GM03348 (cell line): ENCODE measurements at places on chromosomes 12 and 14.

DNA sequence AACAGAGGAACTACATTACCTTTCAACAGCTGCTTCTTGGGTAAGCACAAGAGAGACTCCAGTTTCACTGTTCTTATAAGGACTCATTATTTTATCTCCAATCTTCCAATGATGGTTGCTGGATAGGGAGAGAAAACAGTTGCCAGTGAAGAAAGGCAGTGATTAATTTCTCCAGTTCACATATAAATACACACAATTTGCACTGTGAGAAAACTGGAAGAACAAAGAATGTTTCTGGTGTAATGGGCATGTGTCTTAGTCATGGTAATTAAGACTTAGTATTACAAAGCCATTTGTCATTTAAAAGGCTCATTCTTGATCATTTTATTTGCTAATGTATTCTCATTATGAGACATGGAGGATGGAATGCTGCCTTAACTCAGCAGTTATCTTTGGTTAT is 78.0 kb upstream of the FAR2 start:
- DNase-seq: no peak

- DNase-seq: no peak
Observed at GRCh38 chr12:124482901-124483799, 84.3 kb downstream of the NCOR2 start.

DNA sequence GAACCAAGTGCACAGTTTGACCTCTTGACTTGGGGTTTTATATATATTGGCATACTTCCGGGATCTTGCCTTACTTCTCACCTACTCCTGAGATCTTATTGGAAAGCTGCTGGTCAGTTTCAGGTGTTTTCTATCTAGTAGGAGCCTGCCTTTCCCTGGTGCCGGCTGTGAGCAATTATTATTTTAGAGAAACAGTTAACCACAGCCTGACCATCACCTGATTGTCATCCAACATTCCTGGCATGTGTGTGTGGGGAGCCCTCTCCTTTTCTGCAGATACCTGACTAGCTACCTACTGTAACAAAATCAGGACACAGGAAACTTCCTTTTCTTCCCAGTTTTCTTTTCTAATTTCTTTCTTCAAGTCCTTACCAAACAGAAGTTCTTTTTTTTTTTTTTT is 220.4 kb downstream of the ATP23 start:
- DNase-seq: no peak

DNA sequence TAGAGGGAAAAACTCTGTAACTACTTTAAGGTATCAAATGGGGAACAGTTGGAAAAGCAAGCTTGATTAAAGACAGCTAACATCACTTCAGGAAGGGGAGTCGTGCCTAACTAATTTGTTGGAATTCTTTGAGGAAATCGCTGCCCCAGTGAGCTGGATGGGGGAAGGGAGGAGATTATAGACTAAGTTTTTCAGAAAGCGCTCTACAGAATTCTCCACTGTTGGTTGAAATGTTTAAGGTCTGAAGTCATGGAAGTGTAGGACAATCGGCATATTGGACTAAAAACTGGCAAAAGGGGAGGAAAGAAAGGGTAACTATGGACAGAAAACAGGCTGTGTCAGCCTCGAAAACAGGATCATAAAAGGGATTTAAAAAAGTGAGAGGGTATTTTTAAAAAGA is 229.9 kb upstream of the HMGA2 start:
- peak; percentile 12 for DNase-seq

DNA sequence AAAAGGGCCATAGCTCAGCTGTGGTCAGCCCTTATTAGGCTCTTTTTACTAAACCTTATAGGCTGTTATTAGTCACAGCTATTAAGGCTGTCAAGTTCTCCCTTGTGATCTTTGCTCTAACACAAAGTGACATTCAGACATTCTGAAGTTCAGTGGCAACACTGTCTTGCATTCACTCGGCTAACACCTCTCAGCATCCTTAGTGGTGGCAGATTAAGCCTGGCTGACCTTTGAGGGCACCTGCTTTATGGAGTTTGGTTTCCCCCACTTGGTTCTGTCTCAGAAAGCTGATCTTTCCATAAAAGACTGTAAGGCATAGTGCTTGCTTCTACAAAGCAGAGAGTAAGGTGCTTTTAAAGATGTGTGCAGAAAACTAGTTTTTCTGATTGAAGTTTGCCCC is 677.4 kb upstream of the TMEM132C start:
- no peak for DNase-seq

GRCh38 chr12:66733839-66734238 is 55.0 kb upstream of the GRIP1 start:
- DNase-seq: no peak

DNA sequence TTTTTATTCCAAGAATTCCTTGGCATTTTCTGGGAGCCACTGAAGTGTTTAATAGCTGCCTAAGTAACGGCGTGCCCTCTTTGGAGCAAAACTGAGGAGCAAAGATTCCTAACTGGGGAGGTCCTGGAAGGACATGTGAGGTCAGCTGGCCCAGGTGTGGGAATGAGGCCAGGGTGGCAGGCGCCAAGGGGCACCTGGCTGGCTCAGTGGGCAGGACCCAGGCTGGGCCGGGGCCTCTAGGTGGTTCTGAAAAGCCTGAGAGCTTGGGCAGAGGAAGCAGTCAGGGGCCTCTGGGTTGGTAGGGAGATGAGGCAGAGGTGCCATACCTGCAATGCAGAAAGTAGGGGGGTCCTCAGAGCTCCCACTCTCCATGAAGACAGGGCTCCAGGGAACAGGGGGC is 27.1 kb upstream of the DIO3 start:
- no peak for DNase-seq

DNA sequence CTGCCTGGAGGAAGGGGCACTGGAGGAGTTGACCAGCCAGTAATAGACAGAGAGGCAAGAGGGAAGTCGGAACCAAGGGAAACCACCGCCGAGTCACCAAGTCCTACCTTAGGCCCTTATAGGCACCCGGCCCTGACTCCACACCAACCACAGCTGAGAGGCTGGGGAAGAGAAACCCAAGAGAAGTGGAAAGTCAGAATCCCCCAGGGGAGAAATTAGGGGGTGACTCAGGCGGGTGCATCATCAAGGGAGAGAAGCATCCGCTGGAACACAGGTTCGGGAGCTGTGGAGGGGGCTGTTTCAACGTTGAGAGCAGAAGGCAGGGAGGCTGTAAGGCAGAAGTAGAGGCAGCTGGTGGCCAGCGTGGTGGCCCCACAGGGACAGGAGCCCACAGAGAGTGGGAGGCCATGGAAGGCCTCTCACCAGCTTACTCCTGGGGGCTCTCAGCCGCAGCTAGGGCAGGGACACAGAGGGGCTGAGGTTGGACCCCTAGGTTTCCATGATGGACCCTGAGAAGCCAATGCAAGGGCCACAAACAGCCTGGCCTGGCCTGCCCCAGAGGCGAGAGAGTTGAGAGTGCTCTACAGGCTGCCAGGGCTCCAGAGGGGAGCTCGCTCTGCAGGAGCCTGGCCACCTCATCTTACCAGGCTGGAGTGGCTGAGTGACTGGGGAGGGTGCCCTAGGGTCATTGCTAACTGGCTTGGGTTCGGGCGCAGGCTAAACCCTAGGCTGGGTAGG is 1.4 kb upstream of the TRMT61A start:
- peak; percentile 54 for DNase-seq

- no peak for DNase-seq
Observed at GRCh38 chr12:129676411-129676810, 227.4 kb downstream of the TMEM132D start.

GRCh38 chr14:22552001-22552826 is 36.8 kb downstream of the DAD1 start:
- no peak for DNase-seq

DNA sequence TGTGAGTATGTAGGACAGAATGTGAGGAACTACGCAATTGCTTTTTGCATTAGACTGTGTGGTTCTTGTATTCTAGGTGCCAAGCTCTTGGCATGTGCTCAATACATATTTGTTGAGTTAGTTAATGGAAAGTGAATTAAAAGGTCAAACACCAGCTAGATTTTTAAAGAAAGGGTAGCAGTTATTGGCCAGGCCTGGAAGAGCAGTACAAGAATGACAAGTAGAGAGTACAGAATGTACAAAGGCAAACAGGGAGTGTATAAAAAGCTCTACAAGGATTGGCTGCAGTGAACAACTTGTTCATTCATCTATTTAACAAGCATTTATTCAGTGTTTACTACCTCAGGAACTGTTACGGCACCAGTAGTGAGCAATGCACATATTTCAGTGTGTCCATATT is 854.0 kb upstream of the SEL1L start:
- DNase-seq: no peak

DNA sequence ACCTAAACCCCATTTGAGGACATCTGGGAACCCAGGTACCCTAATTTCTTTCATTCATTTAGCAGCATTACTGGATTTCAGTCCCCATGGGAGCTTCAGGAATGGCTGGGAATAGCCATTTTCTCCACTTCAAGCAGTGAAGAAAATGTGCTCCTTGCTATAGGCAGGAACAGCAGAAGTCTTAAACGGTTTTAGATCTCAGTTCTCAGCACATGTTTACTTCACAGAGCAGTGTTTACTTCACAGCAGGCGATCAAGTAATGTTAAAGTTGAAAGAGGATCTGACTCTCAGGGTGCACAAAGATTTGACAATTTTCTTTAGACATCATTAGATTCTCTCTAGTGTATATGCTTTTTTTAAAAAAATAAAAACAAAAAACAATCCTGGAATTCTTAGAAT is 109.3 kb downstream of the TBC1D30 start:
- no peak for DNase-seq

DNA sequence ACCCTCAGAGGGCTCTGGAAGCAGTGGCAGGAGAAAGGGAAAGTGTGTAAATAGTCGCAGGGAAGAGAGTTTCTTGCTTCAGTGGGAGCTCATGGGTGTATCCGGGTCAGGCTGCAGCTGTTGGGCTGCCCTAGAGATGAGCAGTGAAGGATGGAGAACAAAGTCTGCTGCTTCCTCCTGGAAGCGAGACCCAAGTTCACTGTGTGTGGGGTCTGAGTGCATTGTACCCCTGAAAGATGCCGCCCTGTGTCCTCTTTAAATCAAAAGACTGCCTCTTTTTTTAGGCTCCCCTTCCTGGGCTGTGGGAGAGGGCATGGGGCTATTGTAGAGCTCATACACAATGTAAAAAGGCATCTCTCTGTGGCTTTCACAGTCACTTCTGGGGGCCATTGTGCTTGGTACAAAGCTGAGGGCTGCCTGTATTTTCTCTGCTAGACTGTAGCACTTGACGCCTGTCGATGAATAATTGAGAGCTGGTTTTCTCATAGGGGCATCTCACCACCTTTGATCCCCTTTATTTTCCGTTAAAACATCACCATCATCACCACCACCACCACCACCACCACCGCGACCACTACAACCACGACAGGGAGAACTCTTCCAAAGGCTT is 16.7 kb downstream of the CHST11 start:
- DNase-seq: no peak

DNA sequence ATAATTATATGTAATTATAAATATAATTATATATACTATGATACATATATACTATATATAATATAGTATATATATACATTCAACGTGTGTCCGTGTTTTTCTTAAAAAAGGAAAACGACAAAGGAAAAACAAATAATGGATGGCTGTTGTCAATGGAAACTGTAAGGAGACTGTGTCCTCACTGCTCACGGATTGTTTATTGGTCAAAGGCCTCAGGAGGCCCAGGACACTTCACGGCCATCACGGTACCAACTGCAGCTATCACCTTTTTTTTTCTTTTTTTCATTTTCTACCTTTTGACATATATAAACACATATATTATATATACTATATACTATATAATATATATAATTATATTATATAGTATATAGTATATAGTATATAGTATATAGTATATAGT is 113.4 kb downstream of the SPTSSA start:
- DNase-seq: no peak

- peak; percentile 53 for DNase-seq
Observed at GRCh38 chr12:98416845-98417244, 98.5 kb upstream of the TMPO start.

GRCh38 chr14:101360054-101360911 is 201.0 kb upstream of the DIO3 start:
- no peak for DNase-seq

DNA sequence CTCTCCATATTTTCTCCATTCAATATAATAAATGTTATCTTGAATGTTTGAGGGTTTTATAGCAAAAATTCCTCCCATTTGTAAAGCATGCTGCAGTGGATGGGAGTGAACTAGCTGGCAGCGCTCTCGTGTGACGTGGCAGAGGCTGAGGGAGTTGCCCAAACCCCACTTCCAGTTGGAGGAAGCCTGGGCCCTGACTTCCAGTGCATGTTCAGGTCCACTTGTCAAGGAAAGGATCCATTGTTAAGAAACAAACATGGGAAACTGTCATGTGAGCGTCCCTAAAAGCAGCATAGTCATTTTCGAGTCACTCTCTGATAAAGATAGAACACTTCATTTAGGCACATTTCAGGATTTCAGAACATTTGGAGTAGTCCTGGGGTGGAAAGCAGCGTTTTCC is 116.6 kb downstream of the SLC25A47 start:
- peak; percentile 65 for DNase-seq
